ENCODE measurements at places on chromosomes 3 and 15.

- peak; percentile 84 for DNase-seq
Measured at GRCh38 chr15:90594301-90594738, 64.6 kb downstream of the CRTC3 start.

GRCh38 chr3:159482241-159482993 is 506.2 kb upstream of the IL12A start:
- no peak for DNase-seq

- DNase-seq, result no peak
Measured at GRCh38 chr3:107945417-107946094, 145.3 kb downstream of the CD47 start.

- DNase-seq, result no peak
Measured at GRCh38 chr3:162641907-162642306, 1145.3 kb downstream of the OTOL1 start.

- DNase-seq, result no peak
Measured at GRCh38 chr3:189766416-189766815, 135.2 kb downstream of the TP63 start.

- DNase-seq, result no peak
Measured at GRCh38 chr3:127371334-127371733, 83.5 kb upstream of the PRR20G start.

DNA sequence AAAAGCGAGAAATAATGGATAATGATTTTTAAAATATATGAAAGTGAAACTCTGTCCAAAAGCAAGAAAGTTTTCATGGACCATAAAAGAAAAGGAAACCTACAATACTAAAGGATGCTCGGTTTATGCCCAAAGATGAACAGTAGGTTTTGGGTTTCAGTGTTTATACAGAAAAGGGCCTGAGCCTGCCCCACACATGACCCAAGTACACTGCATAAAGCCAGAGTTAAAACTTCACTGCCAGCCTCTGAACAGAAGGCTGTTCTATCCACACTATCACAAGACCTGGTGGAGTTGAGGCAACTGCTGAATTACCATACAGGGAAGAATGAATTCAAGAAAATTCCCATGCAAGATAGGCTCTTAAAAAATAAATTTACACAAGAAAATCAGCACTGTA is 165.2 kb downstream of the MECOM start:
- DNase-seq, result no peak

DNA sequence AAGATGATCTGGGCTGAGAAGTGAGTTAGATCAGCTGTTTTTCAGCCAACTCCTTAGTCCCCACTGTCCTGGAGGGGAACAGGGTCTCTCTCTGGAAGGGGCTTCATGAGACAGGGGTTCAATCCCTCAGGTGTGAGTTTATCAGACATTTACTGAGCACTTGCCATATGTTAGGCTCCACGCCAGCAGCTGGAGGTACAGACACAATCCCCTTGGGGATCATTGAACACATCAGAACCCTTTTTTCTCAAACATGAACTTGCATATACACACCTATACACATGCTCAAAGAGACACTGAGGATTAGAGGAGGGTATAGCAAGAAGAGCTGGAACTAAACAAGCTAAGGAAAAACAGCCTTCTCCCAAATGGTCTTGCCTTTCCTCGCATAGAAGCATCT is 5.5 kb upstream of the BMF start:
- no peak for DNase-seq

GRCh38 chr3:134337071-134337482 is 37.2 kb downstream of the AMOTL2 start:
- no peak for DNase-seq

DNA sequence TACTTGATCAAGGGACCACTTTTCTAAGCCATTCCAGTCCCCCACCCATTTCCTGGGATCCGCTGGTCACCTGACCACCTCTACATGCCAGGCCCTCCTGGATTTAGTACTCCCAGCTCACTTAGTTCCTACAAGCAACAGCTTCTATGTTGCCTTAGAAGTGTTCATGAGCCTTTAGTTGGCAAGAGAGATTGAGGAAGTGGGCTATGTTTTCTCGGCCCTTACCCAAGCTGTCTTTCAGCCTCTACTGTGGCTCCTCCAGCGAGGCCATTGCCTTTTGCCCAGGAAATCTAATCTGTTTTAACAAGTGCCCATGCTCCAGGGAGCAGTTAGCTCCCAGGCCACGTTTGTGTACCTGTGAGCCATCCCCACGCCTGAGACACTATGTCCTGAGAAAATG is 4.5 kb upstream of the PRKAR2A start:
- DNase-seq, result no peak

GRCh38 chr3:46918202-46918601 is 40.7 kb downstream of the PTH1R start:
- no peak for DNase-seq

GRCh38 chr15:101207867-101208288 is 44.0 kb downstream of the CHSY1 start:
- no peak for DNase-seq

DNA sequence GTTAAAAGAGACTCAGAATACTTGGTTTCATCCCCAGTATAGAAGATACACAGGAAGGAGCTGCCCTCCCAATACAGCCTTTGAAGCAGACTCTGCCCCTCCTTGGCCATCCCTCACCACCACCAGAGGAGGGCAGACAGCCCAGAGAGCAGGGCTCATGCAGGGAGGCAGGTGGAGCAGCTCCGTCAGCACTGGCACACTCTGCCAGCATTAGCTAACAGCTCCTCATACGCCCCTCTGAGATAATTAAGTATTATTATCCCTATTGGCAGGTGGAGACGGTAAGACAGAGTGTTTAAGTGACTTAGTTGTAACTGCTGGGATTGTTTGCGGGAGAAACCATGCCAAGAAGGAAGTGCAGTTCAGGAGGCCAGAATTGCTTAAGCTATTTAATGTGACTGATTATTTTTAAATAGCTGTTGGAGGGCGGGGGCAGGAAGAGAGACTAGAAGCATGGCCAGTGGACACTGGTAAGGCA is 434.0 kb downstream of the EPHB1 start:
- DNase-seq, result peak; percentile 92

DNA sequence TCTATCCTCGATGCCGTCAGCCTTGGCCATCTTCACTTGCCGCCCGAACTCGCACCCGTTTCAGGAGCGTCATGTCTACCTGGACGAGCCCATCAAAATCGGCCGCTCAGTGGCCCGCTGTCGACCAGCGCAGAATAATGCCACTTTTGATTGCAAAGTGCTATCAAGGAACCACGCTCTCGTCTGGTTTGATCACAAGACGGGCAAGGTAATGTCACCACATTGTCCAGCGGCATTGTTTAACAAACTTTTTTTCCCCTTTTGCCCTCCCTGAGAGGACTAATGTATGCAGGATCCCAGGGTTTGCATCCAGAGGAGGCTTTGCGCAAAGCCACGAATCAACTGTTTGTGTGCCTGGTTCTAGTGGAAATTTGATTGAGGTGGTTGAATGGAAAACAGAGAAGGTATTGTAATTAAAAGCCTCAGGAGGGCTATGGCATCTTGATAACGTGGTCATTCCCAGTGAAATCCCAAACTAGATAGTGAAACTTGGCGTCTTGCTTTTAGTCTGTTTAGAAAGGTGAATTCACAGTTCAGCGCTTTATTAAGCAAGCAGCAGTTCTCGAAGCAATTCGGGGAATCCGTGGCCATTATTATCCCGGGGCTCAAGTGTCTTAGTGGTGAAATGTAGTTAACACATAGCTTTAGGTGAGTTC is 1.7 kb downstream of the SLMAP start:
- DNase-seq, result no peak

DNA sequence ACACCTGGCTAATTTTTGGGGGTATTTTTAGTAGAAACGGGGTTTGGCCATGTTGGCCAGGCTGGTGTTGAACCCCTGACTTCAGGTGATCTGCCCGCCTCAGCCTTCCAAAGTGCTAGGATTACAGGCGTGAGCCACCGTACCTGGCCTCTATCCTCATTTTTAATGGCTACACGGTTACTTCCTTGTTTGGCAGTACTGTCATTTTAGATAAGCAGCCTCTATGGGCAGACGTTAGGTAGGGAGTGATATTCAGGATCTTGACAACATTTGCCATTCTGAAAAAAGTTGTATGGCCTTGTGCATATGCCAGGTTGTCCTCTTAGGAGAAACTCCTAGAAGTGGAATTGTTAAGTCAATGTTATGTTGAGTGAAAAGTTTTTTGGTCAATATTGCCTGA is 141.7 kb downstream of the ITPR1 start:
- no peak for DNase-seq

GRCh38 chr3:10469441-10470119 is 35.8 kb downstream of the ATP2B2 start:
- peak; percentile 12 for DNase-seq

DNA sequence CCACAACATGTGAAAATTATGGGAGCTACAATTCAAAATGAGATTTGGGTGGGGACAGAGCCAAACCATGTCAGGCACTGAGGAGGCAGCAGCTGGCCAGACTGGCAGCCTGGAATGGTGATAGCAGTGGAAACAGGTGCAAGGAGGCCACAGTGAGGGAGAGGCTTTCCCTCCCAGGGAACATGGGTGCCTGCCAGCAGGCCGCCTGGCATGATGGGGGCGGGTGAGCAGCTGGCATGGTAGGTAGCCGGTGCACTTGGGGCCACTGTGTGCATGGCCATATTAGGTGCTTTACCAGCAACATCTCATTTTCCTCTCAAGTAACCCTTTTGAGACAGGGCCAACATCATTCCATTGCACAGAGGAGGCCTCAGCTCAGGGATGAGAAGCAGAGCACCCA is 18.3 kb upstream of the MRPS22 start:
- DNase-seq, result no peak

GRCh38 chr15:62588938-62589670 is 424.0 kb upstream of the C2CD4B start:
- DNase-seq, result no peak

DNA sequence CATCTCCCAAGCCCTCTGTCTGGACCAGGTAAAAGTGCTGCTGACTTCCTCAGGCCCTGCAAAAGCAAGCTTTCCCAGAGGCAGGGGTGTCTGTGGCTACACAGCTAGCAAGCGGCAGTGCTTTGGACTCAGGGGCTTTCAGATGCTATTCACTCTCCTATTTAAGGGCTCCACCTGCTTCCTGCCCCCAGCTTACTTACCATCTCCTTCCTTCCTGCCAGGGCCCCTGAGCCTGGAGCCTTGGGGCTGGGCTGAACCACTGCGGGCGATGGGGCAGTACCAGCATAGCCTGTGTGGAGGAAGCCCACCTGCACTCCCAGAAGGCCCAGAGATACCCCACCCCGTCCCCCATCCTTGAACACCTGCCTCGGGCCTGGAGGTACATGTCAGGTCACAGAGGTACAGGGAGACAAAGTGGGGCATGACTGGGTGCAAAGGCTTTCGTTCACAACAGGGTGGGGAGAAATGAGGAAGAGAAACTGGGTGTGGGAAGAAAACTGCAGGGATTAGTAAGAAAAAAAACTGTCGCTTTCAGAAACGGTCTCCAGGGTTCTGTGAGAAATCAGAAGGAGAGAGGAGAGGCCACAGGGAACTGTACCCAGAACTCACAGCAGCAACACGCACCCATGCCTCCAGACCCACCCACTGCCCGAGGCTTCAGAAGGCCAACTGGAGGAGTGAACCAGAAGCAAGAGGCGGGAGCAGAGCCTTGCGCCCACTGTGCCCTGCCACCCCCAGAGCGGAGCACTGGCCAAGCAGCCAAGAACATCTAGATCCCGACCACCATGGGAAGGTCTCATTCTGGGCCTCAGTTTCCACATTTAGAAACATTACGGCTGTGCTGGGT is 49.5 kb downstream of the CCDC12 start:
- DNase-seq, result no peak

- DNase-seq, result no peak
Measured at GRCh38 chr3:149590691-149591441, 67.0 kb downstream of the WWTR1 start.

All from NCI-H2029 (cell line).